NCI-H1105 treated with DMSO at 0.1 percent for 48 hours (cell line): ENCODE measurements at places on chromosomes 2 and 18.

GRCh38 chr2:205574001-205574400 is 108.3 kb upstream of the NRP2 start:
- DNase-seq: no peak

DNA sequence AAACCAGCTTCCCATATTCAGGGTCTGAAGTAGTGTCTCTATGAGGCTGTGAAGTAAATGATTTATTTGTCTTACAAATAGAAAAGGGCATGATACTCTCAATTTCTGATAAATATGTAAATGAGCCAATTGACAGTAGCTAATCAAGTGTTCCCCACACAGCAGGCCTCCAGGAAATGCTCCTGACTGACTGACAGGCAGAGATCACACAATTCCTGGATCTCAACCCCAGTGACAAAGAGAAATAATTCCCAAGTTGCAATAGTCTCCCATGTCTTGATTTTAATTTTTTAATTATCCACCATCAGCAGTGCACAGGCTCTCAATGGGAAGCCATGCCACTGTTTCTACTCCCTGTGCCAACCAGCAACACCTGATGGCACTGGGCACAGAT is 390.4 kb downstream of the SOX11 start:
- DNase-seq: no peak

DNA sequence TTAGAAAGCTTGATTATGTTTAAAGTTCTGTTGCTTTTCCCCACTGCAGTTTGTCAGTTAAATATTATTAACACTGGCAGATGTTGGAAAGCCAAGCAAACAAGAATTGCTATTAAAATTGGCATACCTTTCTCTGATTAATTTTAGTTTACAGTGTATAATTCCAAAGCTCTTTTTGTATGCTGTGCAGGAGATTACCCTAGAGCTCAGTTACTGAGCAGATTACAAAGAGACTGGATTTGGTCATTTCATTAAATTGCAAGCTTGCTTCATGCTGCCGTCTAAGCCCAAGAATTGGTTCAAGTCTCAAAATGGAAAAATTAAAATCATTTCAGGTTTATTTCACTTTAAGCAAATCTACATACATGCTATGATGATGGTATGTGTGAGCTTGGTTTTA is 2.3 kb downstream of the ASAP2 start:
- DNase-seq: no peak

- DNase-seq: no peak
Measured at GRCh38 chr2:179172894-179173293, 91.7 kb downstream of the SESTD1 start.

- no peak for DNase-seq
Measured at GRCh38 chr2:223856584-223856983, 19.2 kb upstream of the AP1S3 start.

DNA sequence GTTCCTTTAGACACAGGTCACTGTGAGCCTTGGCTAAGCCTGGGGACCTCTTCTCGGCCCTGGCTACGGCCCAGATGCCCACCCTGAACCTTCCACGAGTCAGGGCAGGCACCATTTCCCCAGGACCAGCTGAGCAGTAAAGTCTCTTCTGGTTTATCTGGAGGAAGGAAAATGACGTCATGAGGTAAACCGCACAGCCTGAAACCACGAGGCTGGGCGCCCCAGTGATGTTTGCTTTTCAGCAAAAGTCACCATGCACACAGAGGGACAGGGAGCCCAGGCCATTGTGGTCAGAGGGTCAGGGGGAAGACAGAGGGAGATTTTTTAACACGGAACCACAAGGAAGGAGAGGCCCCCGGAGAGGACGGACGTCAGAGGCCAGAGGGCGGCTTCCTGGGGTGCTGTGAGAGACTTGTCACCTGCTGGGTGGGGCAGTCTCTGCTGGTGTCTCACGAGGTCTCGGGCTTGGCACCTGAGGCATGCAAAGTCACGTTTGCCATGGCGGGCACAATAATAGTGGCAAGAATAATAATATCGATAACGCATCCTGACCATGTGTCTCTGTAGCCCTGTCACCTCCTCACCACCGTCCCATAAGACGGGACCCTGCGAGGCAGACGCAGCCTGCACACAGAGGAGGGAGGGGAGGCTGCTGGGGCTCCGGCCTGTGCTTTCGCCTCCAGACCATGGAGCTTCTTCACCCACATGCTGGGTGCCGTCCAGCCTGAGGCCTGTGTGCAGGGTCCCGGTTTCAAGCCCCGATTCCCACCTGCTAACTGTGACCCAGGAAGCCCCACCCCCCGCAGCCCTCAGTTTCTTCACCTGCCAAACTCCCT is 33.2 kb upstream of the FOSL2 start:
- no peak for DNase-seq

DNA sequence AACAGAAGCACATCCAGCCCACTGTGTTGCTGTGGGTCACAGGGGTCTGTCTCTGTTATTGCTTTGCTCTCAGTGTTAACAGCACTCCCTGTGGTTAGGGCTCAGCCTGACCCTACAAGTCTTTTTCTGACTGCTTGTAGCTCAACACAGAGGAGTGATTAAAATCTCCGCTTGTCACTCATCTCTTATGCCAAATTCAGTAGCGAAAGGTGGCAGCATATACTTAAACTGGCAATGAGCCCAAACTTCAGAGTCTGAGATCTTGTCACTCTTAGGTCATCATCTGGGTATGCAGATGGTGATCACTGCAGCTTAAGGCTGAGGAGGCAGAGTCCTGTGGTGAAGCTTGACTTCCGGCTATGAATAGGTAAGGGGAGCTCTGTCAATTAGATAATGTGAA is 63.3 kb upstream of the CSRNP3 start:
- DNase-seq: no peak

GRCh38 chr2:58803192-58803591 is 562.1 kb upstream of the FANCL start:
- DNase-seq: no peak
